ENCODE measurements at places on chromosomes 7 and 10.

DNA sequence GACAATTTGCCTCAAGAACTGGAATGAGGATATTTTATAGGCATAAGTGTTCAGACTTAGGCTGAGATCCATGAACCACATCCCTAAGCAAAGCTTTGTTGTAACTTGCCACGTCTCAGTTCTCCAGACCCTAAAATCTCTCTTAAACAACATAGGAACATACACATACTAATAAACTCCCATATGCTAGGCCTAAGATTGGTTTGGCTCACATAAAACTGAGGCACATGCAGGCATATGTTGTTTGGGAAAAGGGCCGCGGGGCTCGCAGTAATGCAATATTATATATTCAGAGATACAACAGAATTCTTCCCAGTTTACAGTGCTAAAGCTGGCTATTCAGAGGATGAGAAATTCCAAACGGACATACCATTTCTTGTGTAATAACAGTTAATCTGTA is 61.0 kb downstream of the DOCK4 start:
- no peak for DNase-seq

DNA sequence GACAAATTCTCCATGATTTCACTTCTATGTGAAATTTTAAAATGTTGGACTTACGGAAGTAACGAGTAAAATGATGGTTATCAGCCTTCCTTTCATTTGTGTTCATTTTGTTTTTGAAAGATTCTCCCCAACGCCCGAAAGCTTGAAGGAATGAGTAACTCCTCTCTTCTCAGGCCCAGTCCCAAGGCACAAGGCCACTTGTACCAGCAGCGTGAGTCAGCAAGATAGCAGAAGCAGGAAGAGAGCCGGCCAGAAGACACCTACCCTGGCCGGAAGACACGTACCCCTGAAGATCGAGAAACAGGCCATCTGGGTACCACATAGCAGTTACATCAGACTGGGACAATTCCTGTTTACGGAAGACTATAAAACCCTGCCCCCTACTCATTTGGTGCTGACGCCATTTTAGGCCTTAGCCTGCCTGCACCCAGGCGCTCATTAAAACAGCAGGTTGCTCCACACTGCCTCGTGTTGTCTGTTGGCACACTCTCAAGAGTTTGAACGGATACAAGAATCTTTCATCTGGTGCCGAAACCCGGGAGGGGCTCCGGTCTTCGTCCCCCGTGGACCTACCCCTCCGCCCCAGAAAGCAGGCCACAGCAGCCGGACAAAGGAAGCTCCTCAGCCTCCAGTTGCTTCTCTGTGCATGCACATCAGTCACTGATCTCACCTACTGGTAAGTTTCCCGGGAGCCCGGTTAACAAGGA is 60.4 kb downstream of the LRRC17 start:
- no peak for DNase-seq

GRCh38 chr7:83452256-83452655 is 196.7 kb downstream of the SEMA3E start:
- DNase-seq = no peak

- DNase-seq = no peak
Observed at GRCh38 chr7:55474944-55475854, 97.1 kb downstream of the VOPP1 start.

- no peak for DNase-seq
Observed at GRCh38 chr7:96931891-96932290, 73.5 kb upstream of the DLX6 start.

GRCh38 chr7:108455551-108455997 is 662 bp downstream of the NRCAM start:
- peak; percentile 2 for DNase-seq

GRCh38 chr10:34524369-34525091 is 290.6 kb downstream of the PARD3 start:
- DNase-seq = no peak

All from stimulated activated CD4-positive, alpha-beta T cell treated with anti-CD3 and anti-CD28 coated beads, Interleukin-1b, Interleukin-23, amount 100 ng/mL, for 48 hours (primary cell).